ENCODE measurements at places on chromosomes 1 and 21. TPM values are rescaled to one million over a fixed set of nuclear protein-coding genes. Genes with fewer than 3 reads are reported as not detected.
A peak's percentile ranks its signal among the peaks of the same experiment; 100 is the strongest.

DNA sequence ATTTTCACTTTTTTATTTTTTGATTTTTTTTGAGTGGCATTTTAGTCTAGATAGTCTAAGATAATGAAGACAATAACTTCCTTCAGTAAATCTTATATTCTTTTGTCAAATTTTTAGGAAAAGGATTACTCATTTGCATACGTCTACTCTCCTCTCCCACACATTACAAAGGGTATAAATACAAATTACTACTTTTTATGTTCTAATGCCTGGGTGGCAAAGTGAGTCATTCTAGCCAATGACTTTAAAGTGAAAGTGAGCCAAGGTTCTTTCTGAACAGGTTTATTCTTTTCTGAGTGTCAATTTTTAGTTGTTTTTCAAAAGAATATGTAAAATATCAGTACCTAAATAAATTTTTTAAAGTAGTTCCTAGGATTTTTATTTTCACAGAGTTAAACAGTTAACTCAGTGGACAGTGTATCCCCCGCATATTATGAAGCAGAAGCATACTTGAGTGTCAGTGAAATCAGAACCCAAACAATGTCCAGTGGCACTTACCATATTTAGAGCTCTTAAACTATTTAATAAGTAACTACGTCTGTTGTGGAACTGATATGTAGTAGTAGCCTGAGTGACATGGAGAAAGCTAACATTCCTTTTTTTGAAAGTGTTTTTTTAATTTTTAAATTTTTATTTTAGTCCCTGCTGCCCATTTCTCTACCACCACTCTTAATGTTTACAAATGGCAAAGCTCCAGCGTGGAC is 141.7 kb downstream of the PHTF1 start:
- no peak overlapping the region for H3K4me3 ChIP-seq
- H3K27ac ChIP-seq, result no peak overlapping the region

- no peak overlapping the region for H3K27ac ChIP-seq
- no peak for DNase-seq
- H3K4me1 ChIP-seq, result no peaks in the 10 kb centered on the region
- no peaks in the 10 kb centered on the region for H3K27me3 ChIP-seq
Measured at GRCh38 chr1:72105201-72105600, 177.1 kb downstream of the NEGR1 start.

DNA sequence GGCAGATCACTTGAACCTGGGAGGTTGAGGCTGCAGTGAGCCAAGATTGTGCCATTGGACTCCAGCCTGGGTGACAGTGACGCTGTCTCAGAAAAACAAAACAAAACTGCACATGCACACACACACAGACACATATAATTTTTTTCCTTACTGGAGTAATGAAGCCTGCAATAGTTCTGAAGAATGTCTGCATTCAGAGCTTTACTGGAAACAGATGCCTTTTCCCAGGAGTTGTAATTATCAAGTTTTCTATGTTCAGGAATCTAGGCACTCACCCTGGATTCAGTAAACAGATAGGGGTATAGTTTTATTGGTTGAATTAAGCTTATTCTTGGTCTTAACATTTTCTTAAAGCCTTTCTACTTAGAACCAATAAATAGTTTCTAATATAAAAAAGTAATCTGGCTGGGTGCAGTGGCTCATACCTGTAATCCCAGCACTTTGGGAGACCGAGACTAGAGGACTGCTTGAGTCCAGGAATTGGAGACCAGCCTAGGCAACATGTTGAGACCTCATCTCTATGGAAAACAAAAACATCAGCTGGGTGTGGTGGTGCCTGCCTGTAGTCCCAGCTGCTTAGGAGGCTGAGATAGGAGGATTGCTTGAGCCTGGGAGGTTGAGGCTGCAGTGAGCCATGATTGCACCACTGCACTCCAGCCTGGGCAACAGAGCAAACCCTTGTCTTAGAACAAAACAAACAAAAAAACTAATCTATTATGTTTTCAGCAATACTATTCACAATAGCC is 15.8 kb downstream of the SPEN start:
- H3K4me3 ChIP-seq, result no peak overlapping the region
- H3K36me3 ChIP-seq, result no peaks in the 10 kb centered on the region
- peaks cover 78% of the 10 kb centered on the region for H3K4me1 ChIP-seq
- H3K27ac ChIP-seq, result no peak overlapping the region
- no peaks in the 10 kb centered on the region for H3K27me3 ChIP-seq

- no peak overlapping the region for H3K27ac ChIP-seq
- H3K4me3 ChIP-seq, result no peak overlapping the region
- H3K4me1 ChIP-seq, result no peaks in the 10 kb centered on the region
Measured at GRCh38 chr1:53604291-53604919, 134.6 kb downstream of the GLIS1 start.

DNA sequence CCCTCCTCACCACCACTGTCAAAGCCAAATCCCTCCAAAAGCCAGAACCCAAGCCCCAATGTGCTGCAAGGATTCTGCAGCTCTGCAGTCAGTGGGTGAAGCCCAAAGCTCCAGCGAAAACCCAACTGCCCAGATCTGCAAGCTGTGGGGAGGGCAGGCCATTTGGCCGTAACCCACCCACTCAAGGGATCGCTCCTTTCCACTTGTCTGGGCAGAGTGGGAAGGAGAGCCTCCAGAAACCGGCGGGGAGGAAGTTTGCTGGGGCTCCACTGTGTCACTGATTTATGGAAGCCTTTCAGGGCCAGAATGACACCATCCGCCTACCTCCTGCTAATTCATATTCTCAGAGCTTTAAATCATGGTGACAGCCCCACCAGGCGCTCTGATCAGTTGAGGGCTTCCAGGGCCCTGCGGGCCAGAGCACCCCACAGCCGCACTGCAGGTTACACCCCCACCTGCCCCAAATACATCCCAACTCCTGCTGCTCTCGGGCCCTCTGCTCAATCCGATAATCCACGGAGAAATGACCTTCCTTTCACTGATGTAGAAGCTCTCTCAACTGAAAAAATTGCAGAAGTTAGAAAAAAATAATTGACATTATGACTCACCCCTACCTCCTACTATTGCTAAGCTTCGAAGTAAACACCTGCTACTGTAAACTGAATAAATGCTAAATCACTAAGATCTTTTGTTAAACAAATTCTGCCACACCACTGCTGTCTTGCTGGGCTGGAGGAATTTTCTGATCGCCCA is 40.6 kb upstream of the RAB4A start:
- no peak for DNase-seq
- peaks cover 52% of the 10 kb centered on the region for H3K4me1 ChIP-seq
- H3K27ac ChIP-seq, result peak overlapping the region; percentile 85
- no peak overlapping the region for H3K4me3 ChIP-seq

DNA sequence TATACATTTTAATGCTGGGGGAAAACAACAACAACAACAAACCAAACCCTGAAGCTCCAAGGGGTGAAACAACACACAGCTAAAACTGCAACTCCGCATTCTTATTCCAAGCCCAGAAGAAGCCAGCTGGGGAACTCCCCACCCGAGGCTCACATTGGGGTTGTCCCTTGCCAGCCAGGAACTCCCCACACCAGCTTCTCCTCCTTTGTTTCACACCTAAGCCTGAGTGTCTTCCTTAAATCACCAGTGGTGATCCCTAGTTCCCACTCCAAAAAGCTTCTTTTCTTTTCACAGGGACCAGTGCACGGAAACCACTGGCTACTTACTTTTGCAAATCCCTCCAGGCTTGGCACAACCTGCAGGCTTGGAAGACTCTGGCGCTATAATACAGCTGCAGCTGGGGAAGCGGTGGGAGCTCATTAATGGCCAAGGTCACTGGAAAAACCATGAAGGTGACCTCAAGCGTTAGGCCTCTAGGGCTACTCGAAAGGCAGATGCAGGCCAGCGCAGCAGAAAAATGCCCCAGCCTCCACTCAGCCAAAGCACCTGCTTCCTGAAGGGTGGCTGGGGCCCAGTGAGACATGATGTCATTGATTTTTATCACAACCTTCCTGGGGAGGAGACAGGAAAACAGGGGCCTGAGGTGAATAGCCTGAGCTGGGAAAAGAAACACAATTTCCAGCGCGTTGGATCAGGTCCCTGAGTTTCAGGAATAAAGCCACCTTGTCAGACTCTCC is 40.1 kb downstream of the TLR5 start:
- peaks cover 10% of the 10 kb centered on the region for H3K4me1 ChIP-seq
- H3K4me3 ChIP-seq, result no peak overlapping the region
- no peaks in the 10 kb centered on the region for H3K36me3 ChIP-seq
- H3K27me3 ChIP-seq, result no peaks in the 10 kb centered on the region

DNA sequence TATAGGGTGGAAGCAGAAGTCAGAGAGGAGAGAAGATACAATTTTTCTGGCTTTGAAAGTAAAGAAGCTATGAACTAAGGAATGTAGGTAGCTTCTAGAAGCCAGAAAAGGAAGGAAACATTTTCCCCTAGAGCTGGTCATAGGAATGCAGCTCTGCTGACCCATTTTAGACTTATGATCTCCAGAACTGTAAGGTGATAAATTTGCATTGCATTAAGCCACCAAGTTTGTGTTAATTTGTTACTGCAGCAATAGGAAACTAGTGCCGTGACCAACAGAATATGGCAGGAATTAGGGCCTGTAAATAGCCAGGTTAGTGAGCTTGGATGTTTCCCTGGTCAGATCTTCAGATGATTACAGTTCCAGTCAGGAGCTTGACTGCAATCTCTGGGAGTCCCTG is 244.3 kb upstream of the C1orf105 start:
- no peak for DNase-seq
- H3K27ac ChIP-seq, result no peak overlapping the region
- no peaks in the 10 kb centered on the region for H3K36me3 ChIP-seq
- H3K27me3 ChIP-seq, result no peaks in the 10 kb centered on the region
- H3K4me1 ChIP-seq, result peaks cover 10% of the 10 kb centered on the region

GRCh38 chr1:227890451-227891222 is 57.1 kb downstream of the WNT9A start:
- no peak overlapping the region for H3K4me3 ChIP-seq
- no peak overlapping the region for H3K27ac ChIP-seq
- H3K4me1 ChIP-seq, result peaks cover 32% of the 10 kb centered on the region
- H3K27me3 ChIP-seq, result no peaks in the 10 kb centered on the region
- peak; percentile 90 for DNase-seq
- H3K36me3 ChIP-seq, result no peaks in the 10 kb centered on the region

GRCh38 chr1:188723332-188724020 is 1754.2 kb downstream of the BRINP3 start:
- no peaks in the 10 kb centered on the region for H3K27me3 ChIP-seq
- no peak overlapping the region for H3K4me3 ChIP-seq
- H3K27ac ChIP-seq, result no peak overlapping the region
- H3K4me1 ChIP-seq, result no peaks in the 10 kb centered on the region
- no peaks in the 10 kb centered on the region for H3K36me3 ChIP-seq
- DNase-seq, result no peak

- no peak overlapping the region for H3K4me3 ChIP-seq
- no peaks in the 10 kb centered on the region for H3K36me3 ChIP-seq
- no peak overlapping the region for H3K27ac ChIP-seq
- H3K4me1 ChIP-seq, result peaks cover 3% of the 10 kb centered on the region
- H3K27me3 ChIP-seq, result no peaks in the 10 kb centered on the region
Measured at GRCh38 chr1:113999799-114000198, 20.5 kb downstream of the OLFML3 start.

DNA sequence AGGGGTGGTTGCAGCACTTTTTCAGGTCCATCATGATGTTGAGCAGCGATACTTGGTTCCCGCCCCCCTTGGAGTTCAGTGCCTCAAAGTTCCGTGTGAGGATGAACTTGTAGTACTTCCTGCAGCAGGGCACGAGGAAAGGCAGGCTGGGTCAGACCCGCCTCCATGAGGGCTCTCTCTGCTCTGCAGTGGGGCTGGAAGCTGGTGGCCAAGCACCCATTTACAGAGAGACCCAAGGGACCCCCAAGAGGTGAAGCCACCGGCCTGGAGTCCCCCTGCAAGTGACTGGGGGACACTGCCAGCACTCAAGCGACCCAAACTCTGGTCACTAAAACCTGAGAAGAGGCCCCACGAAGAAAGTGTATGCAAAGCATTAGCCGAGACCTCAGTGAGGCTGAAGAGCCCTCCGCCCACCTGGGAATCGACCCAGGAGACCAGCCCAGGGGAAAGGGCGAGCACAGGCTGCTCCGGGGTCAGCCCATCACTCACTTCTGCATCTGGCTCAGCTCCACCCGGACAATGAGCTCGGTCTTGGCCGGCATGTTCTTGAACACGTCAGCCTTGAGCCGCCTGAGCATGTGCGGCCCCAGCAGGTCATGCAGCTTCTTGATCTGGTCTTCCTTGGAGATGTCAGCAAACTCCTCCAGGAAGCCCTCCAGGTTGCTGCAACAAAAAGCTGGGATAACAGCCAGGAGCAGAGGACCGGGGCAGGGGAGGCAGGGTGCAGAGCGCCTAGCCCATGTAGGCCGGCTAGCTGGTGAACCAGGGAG is 45.2 kb downstream of the CHD5 start:
- no peaks in the 10 kb centered on the region for H3K4me1 ChIP-seq
- no peaks in the 10 kb centered on the region for H3K27me3 ChIP-seq
- H3K4me3 ChIP-seq, result no peak overlapping the region
- no peak for DNase-seq

GRCh38 chr1:150619576-150620509 is 9.6 kb downstream of the ENSA start:
- peak overlapping the region; percentile 70 for H3K27ac ChIP-seq
- peaks cover 54% of the 10 kb centered on the region for H3K4me1 ChIP-seq
- peaks cover 52% of the 10 kb centered on the region for H3K36me3 ChIP-seq
- no peak for DNase-seq

GRCh38 chr1:209504571-209504970 is 78.9 kb upstream of the CAMK1G start:
- DNase-seq, result peak; percentile 37
- H3K36me3 ChIP-seq, result no peaks in the 10 kb centered on the region
- H3K27ac ChIP-seq, result no peak overlapping the region
- H3K4me3 ChIP-seq, result no peak overlapping the region

DNA sequence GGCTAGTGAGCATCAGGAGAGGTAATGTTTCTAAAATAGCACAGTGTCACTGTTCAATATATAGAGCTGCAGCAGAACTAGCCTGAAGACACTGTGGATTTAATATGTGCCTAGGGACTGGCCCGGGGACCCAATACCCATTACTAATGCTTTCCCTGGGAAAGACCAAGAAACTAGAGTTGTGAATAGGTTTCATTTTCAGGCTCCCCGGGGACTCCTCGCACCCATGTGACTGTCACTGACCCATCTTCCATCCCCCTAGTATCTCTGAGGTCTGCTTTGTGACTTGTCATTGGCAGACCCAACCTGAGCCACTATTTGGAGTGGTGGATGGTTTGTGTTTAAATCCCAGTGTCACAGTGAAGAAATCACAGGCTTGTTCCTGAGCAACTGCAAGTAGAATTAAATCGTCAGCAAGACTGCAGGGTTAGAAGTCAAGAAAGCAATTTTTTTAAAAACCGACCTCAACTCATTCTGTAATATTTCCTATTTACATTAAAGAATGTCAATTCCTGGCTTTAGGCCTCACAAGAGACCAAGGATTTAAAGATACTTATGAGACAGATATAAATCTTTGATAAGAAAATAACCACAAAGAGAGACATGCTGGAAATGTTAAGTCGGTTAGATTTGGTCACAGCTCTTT is 130.0 kb upstream of the TNR start:
- H3K36me3 ChIP-seq, result no peaks in the 10 kb centered on the region
- no peaks in the 10 kb centered on the region for H3K27me3 ChIP-seq
- no peaks in the 10 kb centered on the region for H3K4me1 ChIP-seq
- H3K4me3 ChIP-seq, result no peak overlapping the region

The LCE3E gene
- total RNA-seq, result not detected

The SLAMF6 gene
- 1.3 TPM for total RNA-seq

The SPRR5 gene
- not detected for total RNA-seq

The LCE2C gene
- total RNA-seq, result not detected

The NTMT2 gene
- total RNA-seq, result not detected

The FCRL1 gene
- not detected for total RNA-seq

All from esophagus muscularis mucosa (tissue), 4 donors.